Kidney (tissue), 22 donors: ENCODE measurements at places on chromosomes 12 and 14. TPM values are rescaled to one million over a fixed set of nuclear protein-coding genes. Genes with fewer than 3 reads are reported as not detected.

Gene VRTN
- total RNA-seq, result not detected

Gene TMEM30B
- 20.4 TPM for total RNA-seq

DNA sequence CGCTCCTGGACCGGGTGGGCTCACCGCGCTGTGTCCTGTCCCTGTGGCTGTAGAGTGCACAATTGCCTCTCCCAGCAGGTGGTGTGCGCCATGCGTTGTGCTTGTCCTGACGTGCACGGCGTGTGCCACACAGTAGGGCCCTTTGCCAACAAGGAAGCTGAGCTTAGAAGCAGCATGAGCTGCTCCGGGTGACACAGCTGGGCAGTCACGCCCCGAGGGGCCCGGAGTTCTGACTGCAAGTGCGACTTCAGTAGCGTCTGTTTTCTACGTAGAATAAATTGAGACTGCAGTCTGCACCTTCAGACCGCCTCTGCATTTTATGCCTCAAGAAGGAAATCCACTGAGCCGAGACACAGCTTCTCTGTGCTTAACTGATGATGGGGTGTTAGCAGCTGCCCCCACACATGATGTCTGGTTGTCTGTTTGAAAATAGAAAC lies 81.6 kb downstream of the ADGRD1 start:
- no peaks in the 10 kb centered on the region for H3K27me3 ChIP-seq
- no peaks in the 10 kb centered on the region for H3K36me3 ChIP-seq
- H3K4me3 ChIP-seq, result no peak overlapping the region
- H3K27ac ChIP-seq, result no peak overlapping the region
- DNase-seq, result peak; percentile 46

DNA sequence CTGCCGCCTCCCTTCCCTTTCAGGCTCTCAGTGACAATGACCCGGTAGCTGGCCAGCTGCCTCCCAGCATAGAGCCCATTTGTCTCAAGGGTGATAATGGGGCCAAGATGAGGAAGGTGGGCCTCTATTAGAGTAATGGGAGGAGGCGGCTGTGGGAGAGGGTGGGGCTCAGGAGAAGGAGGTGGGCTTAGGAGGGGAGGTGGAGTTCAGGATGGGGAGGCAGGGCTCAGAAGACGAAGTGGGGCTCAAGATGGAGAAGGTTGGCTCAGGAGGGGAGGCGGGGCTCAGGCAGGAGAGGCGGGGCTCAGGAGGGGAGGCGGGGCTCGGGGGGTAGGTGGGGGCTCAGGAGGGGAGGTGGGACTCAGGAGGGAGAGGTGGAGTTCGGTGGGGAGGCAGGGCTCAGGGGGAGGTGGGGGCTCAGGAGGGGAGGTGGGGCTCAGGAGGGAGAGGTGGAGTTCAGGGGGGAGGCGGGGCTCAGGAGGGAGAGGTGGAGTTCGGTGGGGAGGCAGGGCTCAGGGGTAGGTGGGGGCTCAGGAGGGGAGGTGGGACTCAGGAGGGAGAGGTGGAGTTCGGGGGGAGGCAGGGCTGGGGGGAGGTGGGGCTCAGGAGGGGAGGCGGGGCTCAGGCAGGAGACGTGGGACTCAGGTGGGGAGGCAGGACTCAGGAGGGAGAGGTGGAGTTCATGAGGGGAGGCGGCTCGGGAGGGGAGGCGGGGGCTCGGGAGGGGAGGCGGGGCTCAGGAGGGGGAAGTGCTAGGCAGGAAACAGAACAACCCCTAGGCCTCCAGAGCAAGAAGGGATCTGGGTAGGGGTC lies 36.8 kb downstream of the IQSEC3 start:
- DNase-seq, result no peak
- no peak overlapping the region for H3K4me3 ChIP-seq
- no peak overlapping the region for H3K27ac ChIP-seq
- H3K4me1 ChIP-seq, result peaks cover 4% of the 10 kb centered on the region
- H3K27me3 ChIP-seq, result no peaks in the 10 kb centered on the region

- no peaks in the 10 kb centered on the region for H3K27me3 ChIP-seq
- H3K4me1 ChIP-seq, result no peaks in the 10 kb centered on the region
- peak overlapping the region; percentile 60 for H3K27ac ChIP-seq
- peak; percentile 92 for DNase-seq
- peak overlapping the region; percentile 38 for H3K4me3 ChIP-seq
- H3K36me3 ChIP-seq, result no peaks in the 10 kb centered on the region
These were observed 431 bp upstream of the RHOJ start for GRCh38 chr14:63203618-63204406.
